ENCODE measurements at places on chromosomes 6 and 20.

- no peak for DNase-seq
Observed at GRCh38 chr6:111715321-111715720, 109.6 kb upstream of the TRAF3IP2 start.

GRCh38 chr6:4717124-4717523 is 59.1 kb upstream of the CDYL start:
- DNase-seq, result no peak

GRCh38 chr6:156845454-156846155 is 68.4 kb downstream of the ARID1B start:
- DNase-seq, result no peak

DNA sequence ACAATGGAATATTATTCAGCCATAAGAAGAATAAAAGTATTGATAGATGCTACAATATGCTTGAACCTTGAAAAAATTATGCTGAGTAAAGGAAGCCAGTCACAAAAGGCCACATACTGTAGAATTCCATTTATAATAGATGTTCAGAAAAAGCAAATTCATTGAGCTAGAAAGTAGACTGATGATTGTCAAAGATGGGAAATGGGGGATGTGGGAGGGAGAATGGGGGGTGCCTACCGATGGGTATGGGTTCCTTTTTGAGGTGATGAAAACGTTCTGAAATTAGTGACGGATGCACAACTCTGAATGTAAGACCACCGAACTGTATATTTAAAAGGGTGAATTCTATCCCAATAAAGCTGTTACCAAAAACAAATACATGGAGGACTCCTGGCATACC is 18.4 kb downstream of the UBE2V1 start:
- DNase-seq, result no peak

GRCh38 chr20:53708129-53708968 is 114.7 kb upstream of the ZNF217 start:
- peak; percentile 87 for DNase-seq

GRCh38 chr20:32078322-32078721 is 26.3 kb downstream of the HCK start:
- DNase-seq, result no peak

Data from astrocyte of the cerebellum (primary cell).